ENCODE measurements at places on chromosomes 16 and 17. TPM values are rescaled to one million over a fixed set of nuclear protein-coding genes. Genes with fewer than 3 reads are reported as not detected.

DNA sequence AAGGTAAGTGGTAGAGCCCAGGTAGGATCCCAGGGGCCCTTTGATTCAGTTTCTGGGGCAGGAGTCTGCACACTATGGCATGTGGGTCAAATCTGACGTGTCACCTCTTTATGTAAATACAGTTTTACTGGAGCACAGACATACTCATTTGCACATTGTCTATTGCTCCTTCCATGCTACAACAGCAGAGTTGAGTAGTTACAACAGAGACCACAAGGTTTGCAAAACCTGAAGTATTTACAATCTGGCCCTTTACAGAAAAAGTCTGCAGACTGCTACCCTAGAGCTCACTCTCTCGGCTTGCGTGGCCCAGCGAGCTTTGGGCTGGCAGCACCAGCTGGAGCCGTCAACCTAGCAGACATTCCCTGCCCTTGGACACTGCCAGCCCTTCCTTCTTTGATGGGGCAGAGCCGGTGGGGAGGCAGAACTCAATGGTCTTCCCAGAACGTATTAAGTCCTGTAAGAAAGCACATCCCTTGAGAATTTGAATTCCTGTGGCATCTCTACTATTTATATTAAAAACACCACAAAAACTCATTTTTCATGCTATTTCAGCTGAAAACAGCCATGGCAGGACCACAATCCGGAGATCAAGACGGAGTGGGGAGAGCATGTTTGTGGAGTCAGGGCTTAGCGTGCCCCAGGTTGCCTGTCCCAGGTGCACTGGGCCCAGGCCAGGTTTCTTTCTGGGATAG is 133.1 kb upstream of the NUDT7 start:
- no peak overlapping the region for H3K4me3 ChIP-seq
- no peaks in the 10 kb centered on the region for H3K36me3 ChIP-seq
- no peak for DNase-seq

DNA sequence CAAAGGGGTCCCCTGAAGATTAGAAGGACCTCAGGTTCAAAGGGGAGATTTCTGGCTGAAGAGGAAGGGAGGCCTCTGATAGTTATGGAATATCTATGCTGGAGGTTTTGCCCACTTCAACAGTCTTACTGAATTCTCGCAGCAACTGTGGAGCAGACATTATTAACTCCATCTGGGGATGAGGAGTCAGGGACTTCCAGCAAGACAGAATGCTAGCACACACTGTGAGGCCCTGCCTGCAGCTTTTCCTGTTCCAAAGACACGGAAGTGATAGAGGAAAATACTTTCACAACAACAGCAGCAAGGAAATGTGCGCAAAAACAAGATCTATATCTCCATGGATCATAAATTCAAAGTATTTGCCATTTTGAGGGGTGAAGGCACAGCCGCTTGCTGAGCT is 72.8 kb downstream of the RPH3AL start:
- no peak for DNase-seq
- no peaks in the 10 kb centered on the region for H3K36me3 ChIP-seq
- peaks cover 5% of the 10 kb centered on the region for H3K4me1 ChIP-seq
- H3K27me3 ChIP-seq: no peaks in the 10 kb centered on the region

- DNase-seq: peak; percentile 64
- peak overlapping the region; percentile 85 for H3K27ac ChIP-seq
- H3K4me1 ChIP-seq: peaks cover 97% of the 10 kb centered on the region
These were observed 2.3 kb upstream of the TPPP3 start for GRCh38 chr16:67395458-67396158.

DNA sequence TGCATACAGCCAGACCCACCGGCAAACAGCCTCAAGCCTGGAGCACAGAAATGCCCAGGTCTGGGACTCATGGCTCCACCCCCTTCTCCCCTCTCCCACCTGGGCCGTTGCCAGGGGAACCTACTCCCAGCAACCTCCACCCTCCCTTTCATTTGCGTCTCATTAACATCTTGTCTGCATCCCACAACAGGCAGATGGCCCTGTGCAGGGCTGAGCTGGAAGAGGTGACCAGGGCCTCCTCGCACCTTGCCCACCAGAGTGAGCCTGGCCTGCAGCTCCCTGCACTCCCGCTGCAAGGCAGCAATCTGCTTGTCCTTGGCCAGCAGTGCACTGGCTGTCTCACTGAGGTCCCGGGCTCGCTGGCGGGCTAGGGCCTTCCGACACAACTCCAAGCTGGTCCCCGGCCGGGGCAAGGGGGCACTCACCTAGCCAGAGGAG is 3.3 kb downstream of the TSPOAP1 start:
- DNase-seq: no peak
- H3K27ac ChIP-seq: no peak overlapping the region
- H3K4me1 ChIP-seq: peaks cover 19% of the 10 kb centered on the region
- H3K36me3 ChIP-seq: no peaks in the 10 kb centered on the region

GRCh38 chr16:65178151-65178550 is 56.3 kb upstream of the CDH11 start:
- no peak for DNase-seq
- no peaks in the 10 kb centered on the region for H3K36me3 ChIP-seq
- no peaks in the 10 kb centered on the region for H3K27me3 ChIP-seq
- H3K27ac ChIP-seq: no peak overlapping the region
- no peaks in the 10 kb centered on the region for H3K4me1 ChIP-seq

DNA sequence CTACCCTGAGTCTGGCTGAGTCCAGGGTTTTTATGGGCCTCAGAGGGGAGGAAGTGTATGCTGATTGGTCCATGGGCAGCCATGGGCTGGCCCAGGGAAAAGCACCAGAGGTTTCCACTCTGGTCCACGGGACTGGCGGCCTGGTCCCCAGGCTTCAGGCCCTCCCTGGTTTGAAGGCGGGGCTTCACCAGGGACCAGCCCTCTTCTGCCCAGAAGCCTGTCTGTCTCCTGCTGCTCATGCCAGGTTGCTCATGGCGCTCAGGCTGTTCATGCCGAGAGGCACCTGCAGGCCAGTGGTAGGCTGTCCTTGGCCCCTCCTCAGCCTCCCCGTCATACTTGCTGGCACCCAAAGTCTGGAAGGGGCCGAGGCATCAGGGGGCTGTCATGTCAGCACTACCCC is 45.0 kb upstream of the CLEC19A start:
- no peak overlapping the region for H3K27ac ChIP-seq
- no peaks in the 10 kb centered on the region for H3K27me3 ChIP-seq
- no peak overlapping the region for H3K4me3 ChIP-seq
- no peaks in the 10 kb centered on the region for H3K4me1 ChIP-seq
- no peak for DNase-seq

DNA sequence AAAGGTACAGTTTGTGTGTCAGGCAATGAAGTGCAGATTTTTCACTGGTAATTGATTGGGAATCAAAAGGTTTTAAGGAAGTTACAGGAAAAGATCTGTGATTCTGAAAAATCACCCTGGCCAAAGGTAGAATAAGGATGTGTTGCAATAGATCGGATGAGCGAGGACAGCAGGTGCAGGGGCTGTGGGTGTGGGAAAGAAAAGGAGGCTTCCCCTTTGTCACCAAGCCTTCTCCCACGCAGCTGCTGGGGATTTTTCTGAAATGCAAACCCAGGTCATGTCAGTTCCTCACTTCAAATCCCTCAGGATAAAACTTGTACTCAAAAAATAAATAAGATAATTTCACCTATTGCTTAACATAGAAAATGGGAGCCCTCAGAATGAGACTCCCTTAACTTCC is 47.9 kb upstream of the ARHGAP17 start:
- no peak overlapping the region for H3K4me3 ChIP-seq
- no peak overlapping the region for H3K27ac ChIP-seq
- no peaks in the 10 kb centered on the region for H3K27me3 ChIP-seq
- DNase-seq: no peak

- H3K36me3 ChIP-seq: peaks cover 22% of the 10 kb centered on the region
- H3K27ac ChIP-seq: peak within 1 kb of the TSS; percentile 98
- H3K4me3 ChIP-seq: peak within 1 kb of the TSS; percentile 87
These were observed at the start of the genes IFT20 and TNFAIP1 for GRCh38 chr17:28335201-28335958. TSS of gene IFT20 (minus strand) at chr17:28335472. CDS start at chr17:28331985, 3,487 bp downstream. TSS of gene TNFAIP1 (plus strand) at chr17:28335761. CDS start at chr17:28339522, 3,761 bp downstream.

GRCh38 chr16:6891496-6891895 is 441.1 kb upstream of the RBFOX1 start:
- H3K27ac ChIP-seq: no peak overlapping the region
- no peak overlapping the region for H3K4me3 ChIP-seq
- no peak for DNase-seq
- H3K4me1 ChIP-seq: no peaks in the 10 kb centered on the region
- no peaks in the 10 kb centered on the region for H3K27me3 ChIP-seq

- no peak for DNase-seq
- no peak overlapping the region for H3K4me3 ChIP-seq
- H3K27me3 ChIP-seq: no peaks in the 10 kb centered on the region
- peaks cover 26% of the 10 kb centered on the region for H3K4me1 ChIP-seq
These were observed 2.0 kb upstream of the ARRB2 start for GRCh38 chr17:4708436-4708835.

DNA sequence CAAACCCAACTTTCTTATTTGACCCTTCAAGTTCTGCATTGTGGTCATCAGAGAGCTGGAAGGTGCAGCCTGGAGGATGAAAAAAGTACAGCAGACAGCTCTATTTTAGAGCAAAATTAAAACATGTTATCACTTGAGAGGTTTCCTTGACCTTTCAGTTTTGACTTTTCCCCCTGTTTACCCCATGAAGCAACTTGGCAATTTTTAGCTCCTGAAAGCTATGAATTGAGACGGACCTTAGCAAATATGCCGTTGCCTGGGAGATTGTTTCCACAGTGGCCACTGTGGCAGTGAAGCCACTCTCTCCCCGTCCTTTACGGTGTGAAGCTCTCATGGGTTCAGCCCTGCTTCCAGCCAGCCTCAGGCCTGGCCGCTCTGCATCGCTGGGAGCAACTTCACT is 398.6 kb downstream of the CPPED1 start:
- H3K27ac ChIP-seq: no peak overlapping the region
- no peaks in the 10 kb centered on the region for H3K4me1 ChIP-seq
- peaks cover 23% of the 10 kb centered on the region for H3K36me3 ChIP-seq
- H3K4me3 ChIP-seq: no peak overlapping the region
- no peaks in the 10 kb centered on the region for H3K27me3 ChIP-seq

DNA sequence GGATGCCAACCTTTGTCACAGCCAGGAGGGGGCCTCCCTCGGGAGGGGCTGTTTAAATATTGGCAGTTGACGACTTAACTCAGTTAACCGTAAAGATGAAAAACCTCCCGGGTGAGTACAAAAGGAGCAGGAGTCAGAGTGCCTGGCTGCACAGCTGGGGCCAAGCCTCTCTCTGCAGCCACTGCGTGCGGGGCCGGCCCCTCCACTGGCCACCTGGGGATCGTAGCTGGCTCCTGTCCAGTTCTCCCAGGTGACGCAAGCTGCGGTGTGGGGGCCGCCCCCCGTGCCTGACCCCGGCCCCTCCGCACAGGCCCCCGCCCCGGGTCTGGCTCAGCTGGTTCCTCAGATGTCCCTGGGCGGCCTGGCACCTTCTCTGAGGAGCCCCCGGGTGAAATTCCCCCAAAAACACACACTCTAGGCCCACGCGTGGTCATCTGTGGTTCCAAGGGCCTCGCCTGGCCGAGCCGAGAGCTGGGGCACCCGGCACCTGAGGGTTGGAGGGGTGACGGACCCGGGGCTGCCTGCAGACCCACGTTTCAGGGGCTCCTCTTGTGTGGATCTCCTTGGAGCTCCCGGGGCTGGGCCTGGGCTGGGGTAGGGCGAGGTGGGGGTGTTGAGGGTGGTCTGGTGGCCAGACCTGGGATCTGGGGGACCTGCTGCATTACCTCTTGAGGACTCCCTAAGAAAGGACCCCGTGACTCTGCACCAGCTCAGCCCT is 7.4 kb upstream of the CACNA1H start:
- no peak overlapping the region for H3K27ac ChIP-seq
- DNase-seq: no peak
- H3K36me3 ChIP-seq: no peaks in the 10 kb centered on the region
- no peaks in the 10 kb centered on the region for H3K4me1 ChIP-seq

DNA sequence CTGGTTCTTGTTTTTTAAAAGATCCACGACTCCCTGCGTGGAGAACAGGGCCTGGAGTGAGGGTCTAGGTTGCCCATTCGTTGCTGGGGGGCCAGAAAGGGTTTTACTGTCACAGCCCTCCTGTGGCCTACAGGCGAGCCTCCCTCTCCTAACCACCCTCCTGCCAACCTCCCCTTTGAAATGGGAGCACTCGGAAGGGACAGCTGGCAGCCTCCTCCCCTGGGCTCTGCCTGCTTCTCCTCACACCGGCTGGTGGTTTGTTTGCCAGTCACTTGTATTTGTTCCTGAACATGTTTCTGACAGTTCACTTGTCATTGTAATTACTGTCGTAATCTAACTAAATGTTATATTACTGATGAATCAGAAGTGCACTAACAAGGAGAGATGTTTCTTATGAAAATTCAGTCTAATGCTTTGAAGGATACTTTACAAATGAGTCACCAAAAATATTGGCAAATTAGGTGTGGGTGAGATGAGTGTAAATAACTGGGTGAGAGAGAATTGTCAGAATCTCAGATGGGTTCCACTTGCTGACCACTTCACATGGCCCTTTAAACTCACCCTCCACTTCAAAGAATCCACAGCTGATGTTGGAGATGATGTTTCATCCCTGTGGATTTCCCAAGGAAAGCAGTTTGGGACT is 2.7 kb upstream of the SPPL2C start:
- H3K27ac ChIP-seq: no peak overlapping the region
- H3K27me3 ChIP-seq: peaks cover 15% of the 10 kb centered on the region
- no peaks in the 10 kb centered on the region for H3K36me3 ChIP-seq
- no peak overlapping the region for H3K4me3 ChIP-seq
- H3K4me1 ChIP-seq: no peaks in the 10 kb centered on the region

- no peaks in the 10 kb centered on the region for H3K36me3 ChIP-seq
- no peak overlapping the region for H3K4me3 ChIP-seq
- peaks cover 79% of the 10 kb centered on the region for H3K27me3 ChIP-seq
- no peak for DNase-seq
These were observed 98.1 kb upstream of the CCL2 start for GRCh38 chr17:34156741-34157589.

DNA sequence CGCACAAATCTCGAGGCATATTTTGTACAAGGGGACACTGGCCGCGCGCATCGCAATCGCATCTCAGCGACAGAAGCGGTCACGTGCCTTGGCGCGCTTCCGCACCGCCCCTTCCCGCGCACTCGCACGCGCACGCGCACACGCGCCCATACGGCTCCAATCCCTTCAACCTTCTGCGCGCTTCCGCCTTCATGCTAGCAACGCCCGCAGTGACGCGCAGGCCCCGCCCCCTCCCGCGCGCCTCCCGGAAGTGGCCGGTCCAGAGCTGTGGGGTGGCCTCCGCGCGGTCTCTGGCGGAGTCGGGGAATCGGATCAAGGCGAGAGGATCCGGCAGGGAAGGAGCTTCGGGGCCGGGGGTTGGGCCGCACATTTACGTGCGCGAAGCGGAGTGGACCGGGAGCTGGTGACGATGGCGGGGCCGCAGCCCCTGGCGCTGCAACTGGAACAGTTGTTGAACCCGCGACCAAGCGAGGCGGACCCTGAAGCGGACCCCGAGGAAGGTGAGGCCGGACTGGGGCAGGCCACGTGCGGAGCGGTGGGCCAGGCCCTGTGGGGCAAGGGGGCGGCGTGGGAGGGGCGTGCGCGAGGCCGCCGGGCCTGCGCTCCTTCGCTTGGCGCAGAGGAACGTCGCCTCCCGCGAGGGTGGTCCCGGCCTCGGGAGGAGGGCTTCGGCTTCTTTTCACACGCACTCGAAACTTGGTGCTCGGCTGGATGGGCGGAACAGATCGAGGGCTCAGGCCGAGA is at the start of gene AATF:
Gene AATF (plus strand): TSS at position 238 of the 744 bp plus-strand sequence. CDS start 172 bp downstream, at position 410.
- peak within 1 kb of the TSS; percentile 85 for H3K27ac ChIP-seq
- H3K27me3 ChIP-seq: peaks cover 37% of the 10 kb centered on the region
- peak; percentile 98 for DNase-seq
- H3K36me3 ChIP-seq: peaks cover 21% of the 10 kb centered on the region

GRCh38 chr17:72465191-72466024 is 344.6 kb downstream of the SOX9 start:
- no peaks in the 10 kb centered on the region for H3K27me3 ChIP-seq
- H3K27ac ChIP-seq: peak overlapping the region; percentile 50
- H3K36me3 ChIP-seq: no peaks in the 10 kb centered on the region

Gene AANAT
- total RNA-seq: not detected

Gene SAMD14
- total RNA-seq: not detected

Gene PRR35
- not detected for total RNA-seq

Gene SCNN1B
- total RNA-seq: 36.8 TPM

Gene TNFSF13
- total RNA-seq: 19.1 TPM

Gene KLHL36
- 66.8 TPM for total RNA-seq

Gene GDPD3
- total RNA-seq: 8.7 TPM

Gene RNF167
- 74.1 TPM for total RNA-seq
